Kidney capillary endothelial cell (primary cell): ENCODE measurements at places on chromosomes 5 and 9.

- no peak for DNase-seq
Observed at GRCh38 chr9:101397746-101398067, 711 bp downstream of the MRPL50 start.

- DNase-seq: no peak
Observed at GRCh38 chr9:107226421-107226820, 56.7 kb upstream of the RAD23B start.

- DNase-seq: no peak
Observed at GRCh38 chr5:50794812-50795211, 128.4 kb downstream of the PARP8 start.

DNA sequence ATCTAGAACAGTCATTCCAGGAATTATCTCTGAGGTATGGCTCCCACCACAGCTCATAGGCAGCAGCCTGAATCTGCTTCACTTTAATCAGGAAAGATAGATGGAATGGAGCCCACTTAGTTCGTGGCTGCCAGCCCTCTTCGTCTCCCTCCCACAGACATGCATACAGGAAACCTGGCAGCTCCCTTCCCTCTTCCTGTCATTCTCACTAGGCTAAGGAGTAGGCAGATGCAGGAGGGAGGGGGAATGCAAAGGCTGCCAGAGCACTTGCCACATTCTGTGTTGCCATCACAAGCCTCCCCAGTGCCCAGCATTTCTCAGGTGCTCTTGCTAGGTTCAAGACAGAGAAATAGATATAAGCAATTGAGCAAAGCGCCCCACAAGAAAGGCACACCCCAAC lies 378.9 kb downstream of the ELAVL2 start:
- DNase-seq: no peak

GRCh38 chr9:84839541-84839940 lies 170.0 kb downstream of the NTRK2 start:
- DNase-seq: no peak

DNA sequence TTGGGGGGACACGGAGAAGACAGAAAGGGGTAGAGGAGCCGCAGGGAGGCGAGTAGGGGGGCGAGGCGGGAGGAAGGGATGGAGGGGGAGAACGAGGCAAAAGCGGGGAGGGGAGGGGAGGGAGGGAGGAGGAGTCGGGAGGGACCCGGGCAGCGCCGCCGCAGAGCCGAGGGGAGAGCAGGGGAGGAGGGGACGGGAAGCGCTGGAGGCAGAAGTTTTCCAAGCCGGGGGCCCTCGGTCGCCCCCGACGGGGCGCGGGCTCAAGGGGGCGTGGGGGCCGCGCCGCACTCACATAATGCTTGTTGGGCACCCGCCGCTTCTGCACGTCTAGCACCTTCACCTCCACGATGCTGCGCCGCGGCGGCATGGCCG lies 353 bp downstream of the SH3PXD2B start:
- peak; percentile 16 for DNase-seq

GRCh38 chr5:143141652-143142051 lies 261.8 kb downstream of the NR3C1 start:
- no peak for DNase-seq

GRCh38 chr5:39441838-39442237 lies 17.1 kb upstream of the DAB2 start:
- no peak for DNase-seq

DNA sequence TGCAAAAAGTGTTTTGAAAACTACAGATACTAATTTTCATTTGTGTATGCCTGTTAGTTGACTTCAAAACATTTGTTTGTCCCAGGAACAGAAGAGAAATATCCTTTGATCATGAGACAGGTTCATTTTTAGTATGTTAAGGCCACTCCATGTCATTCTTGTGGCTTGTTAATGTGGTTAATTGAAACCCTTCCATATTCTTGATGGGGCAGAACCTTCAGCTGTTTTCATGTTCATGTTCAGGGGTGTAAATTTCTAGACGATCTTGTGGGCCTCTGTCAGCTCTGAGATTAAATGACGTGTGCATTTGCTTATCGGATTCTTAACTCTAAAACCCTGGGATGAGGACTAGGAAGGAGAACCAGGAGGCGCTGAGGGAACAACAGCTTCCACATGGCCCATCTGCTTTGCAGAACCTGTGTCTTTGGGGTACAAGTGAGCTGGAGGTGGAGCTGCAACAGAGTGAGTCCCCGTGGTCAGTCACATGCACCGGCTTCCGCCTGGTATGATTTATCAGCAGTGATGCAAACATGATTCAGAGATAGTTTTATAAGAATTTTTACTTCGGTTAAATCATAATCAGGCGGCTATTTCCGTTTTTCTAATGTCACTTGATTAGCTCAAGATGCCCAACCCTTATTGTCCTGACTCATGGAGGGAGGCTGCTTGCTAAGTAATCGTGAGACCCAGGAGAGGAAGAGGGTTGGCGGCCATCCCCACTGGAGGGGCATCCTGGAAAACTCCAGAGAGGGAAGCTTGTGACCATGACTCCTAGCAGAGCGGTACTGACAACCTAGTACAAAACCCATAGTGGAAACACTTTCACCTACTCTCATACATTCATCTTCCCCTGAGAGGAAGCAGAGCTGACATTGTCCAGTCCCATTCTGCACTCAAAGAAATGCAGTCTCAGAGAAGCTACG lies 138.4 kb downstream of the C9orf152 start:
- peak; percentile 98 for DNase-seq

- DNase-seq: no peak
Observed at GRCh38 chr5:7501061-7501460, 105.1 kb downstream of the ADCY2 start.
